Renal cortical epithelial cell (primary cell): ENCODE measurements at places on chromosomes 12 and 14.

DNA sequence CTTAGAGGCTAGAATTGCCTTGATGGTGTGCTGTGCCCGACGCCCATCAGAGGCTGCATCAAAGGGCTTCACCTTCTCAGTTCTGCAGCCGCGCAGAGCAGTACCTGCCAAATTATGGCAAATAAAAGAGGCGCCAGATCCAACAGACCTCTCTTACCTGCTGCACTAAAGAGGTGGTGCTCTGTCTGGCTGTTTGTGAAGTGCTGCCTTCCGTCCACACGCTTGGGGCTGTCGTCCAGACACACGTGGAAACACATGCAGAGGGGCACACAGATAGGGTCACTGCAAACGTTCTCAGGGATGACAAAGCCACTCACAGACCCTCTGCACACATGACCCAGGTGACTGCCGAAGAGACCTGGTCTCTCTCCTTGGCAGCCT, 617.5 kb downstream of the VRK1 start:
- no peak for DNase-seq

GRCh38 chr14:61565181-61565580, 130.1 kb upstream of the HIF1A start:
- DNase-seq, result no peak

DNA sequence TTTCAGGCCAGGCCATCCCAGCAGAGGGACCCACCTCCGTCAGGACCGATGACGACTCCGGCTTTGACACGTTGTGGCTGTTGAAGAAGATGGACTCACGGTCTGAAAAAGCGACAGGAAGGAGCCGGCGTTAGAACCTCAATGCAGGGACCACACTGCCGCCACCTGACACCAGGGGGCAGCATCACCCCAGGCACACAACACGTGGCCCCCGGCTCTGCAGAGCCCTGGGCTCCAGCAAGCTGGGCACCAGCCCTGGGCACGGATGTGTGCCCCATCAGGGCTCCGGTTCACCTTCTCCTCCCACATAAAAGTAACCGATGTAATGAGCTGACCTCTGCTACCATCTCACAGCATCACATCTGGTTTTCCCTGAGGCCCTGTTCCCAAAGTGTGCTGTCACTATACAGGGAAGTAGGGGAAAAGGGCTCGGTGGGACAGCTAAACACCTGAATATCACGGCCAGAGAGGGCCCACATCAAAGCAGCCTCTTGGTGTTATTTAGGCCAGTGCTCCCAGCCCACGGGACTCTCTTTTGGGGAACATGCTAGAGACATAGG, 29.0 kb downstream of the CHGA start:
- DNase-seq, result peak; percentile 25

DNA sequence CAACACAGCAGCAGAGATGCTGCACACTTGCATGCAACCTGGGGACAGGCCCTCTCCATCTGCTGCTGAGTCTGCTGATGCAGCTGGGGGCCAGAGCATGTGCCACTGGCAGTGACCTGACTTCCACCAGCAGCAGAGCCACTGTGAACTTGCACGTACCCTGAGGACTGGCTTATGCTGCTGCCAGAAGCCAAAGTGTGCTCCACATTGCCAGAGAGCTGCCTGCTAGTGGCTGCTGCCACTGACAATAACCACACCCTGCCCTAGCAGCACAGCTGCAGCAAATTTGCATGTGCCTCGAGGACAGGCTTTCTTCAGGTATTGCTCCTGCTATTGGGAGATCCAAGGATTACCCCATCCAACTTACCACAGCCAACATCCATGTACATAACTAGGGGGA, 4.5 kb upstream of the PRR4 start:
- no peak for DNase-seq

DNA sequence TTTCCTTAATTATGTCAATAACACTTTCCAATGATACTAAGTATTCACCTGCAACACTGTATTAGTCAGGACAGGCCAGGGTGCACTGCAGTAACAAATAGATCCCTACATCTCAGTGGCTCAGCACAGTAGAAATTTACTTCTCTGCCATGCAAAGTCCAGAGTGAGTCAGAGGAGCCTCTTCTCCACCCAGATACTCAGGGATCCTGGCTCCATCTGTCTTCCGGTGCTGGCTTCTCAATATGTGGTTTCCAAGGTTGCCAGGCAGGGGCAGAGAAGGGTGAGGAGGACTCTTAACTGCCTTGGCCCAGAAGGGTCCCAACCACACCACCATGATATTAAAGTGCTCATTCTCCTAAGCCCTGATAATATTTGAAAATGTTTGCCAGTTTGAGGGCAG, 47.8 kb downstream of the ADGRD1 start:
- DNase-seq, result no peak

DNA sequence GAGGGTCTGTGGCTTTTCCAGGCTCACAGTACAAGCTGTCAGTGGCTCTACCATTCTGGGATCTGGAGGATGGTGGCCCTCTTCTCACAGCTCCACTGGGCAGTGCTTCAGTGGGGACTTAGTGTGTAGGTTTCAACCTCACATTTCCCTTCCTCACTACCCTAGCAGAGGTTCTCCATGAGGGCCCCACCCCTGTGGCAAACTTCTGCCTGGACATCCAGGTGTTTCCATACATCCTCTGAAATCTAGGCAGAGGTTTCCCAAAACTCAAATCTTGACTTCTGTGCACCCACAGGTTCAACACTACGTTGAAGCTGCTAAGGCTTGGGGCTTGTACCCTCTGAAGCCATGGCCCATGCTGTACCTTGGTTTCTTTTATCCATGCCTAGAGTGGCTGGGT, 40.3 kb downstream of the KTN1 start:
- DNase-seq, result no peak

DNA sequence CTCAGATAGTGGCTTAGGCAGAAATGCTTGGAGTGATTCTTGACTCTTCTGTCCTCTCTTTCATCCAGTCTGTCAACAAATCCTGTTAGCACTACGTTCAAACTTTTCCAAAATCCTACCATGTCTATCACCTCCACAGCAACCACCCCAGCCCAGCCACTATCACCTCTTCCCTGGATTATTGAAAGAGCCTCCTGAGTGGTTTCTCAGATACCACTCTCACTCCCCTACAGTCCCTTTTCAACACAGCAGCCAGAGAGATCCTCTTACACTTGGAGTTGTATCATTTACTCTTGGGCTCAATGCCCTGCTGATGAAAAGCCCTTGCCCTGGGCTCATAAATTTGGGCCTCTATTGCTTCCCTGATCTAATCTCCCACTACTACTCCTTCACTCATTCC, 218.9 kb downstream of the EXOC5 start:
- DNase-seq, result no peak

DNA sequence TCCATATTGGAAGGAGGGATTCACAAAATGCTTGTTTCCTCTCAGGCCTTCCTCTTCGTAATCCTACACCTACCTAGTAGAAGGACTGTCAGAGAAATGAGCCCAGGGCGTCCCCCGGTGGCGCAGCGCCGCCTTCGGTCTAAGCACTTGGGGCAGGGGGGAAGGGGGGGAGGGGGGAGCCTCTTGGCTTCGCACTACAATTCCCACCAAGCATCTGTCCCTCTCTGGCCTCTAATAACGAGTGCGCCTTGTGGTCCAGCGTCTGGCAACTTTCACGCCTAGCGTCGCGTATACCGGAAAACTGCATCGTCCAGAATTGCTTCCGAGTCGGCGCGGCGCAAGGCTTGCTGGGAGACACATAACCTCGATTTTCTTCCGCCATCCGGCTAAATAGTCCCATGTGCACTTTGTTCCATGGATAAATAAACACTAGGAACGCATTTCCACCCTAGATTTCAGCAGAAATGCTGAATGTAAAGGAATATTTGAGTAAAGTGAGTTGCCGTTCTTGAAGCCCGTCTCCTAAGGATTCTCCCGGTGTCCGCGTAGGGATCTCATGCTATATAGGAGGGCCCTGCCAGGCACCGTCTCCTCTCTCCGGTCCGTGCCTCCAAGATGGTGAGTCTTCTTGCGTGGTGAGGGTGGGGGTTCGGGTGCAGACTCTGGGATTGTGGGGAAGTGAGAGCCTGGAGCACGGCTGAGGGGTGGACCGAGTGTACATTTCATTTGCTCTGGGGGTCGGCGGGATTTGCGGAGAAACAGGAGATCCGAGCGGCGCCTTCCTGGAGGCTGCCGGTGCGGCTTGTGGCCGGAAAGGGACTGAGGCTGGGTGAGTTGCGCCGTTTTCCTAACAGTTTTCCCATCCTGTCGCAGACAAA, at the start of gene RPS26:
Gene RPS26, plus strand, starts transcription at position 367 of the 878 bp plus-strand sequence. Its CDS starts 249 bp downstream, at position 616.
- peak; percentile 98 for DNase-seq

DNA sequence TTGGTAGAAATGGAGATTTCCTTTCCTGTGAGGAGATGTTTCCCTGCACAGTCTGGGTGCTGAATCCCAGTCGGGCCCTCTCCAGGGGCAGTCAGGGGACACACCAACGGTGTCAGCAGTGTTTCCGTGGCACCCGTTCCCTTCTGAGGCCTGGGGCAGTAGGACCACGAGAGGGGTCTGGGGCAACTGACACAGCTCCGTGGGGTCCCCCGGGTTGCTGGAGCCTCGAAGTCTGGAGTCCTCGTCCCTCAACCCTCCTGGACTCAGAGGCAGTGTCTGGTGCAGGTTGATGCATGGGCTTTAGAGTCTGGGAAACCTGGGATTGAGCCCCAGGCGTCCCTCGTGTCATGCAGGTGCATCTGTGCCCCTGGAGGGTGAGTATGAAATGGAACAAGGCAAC, 327.3 kb downstream of the ADGRD1 start:
- DNase-seq, result no peak

GRCh38 chr14:96039633-96040311, 610 bp downstream of the C14orf132 start:
- no peak for DNase-seq

GRCh38 chr12:106415134-106415533, 57.6 kb downstream of the POLR3B start:
- DNase-seq, result peak; percentile 71

DNA sequence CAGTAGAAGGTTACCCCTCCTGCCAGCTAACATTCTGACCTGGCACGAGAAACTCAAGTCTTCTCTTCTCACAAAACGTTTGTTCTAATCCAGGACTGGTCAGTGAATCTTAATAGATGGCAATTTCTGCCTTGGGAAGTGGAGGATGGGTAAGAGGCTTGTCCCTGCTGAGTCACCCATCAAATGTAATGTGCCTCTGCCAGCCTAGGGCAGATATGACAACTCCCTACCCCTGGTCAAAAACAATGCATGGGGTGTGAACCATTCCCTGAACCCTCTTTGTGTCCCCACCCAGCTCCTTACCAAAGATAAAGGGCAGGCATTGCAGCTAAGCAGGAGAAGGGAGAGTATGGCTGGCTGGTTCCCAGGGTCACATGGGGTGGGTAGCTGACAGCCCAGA, 1052.9 kb downstream of the GALC start:
- DNase-seq, result peak; percentile 62

- DNase-seq, result no peak
These were observed 49.2 kb downstream of the PSMA6 start for GRCh38 chr14:35341454-35341750.

DNA sequence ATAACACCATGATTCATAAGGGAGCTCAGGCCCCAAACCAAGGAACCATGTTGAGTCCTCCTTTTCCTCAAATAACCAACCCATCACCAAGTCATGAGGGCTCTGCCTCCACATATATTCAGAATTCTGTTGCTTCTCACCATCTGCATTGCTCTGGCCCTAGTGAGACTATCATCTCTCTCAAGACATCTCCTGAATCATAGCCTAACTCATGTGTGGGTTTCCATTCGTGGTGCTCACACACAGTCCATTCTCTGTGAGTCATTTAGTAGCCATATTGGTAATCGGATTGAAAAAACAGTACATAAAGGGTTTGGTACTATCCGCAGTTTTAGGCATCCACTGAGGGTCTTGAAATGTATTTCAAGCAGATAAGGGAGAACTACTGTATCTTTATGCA, 5.1 kb upstream of the SLC38A2 start:
- DNase-seq, result no peak

GRCh38 chr12:41724216-41724615, 420.5 kb downstream of the GXYLT1 start:
- DNase-seq, result peak; percentile 27

DNA sequence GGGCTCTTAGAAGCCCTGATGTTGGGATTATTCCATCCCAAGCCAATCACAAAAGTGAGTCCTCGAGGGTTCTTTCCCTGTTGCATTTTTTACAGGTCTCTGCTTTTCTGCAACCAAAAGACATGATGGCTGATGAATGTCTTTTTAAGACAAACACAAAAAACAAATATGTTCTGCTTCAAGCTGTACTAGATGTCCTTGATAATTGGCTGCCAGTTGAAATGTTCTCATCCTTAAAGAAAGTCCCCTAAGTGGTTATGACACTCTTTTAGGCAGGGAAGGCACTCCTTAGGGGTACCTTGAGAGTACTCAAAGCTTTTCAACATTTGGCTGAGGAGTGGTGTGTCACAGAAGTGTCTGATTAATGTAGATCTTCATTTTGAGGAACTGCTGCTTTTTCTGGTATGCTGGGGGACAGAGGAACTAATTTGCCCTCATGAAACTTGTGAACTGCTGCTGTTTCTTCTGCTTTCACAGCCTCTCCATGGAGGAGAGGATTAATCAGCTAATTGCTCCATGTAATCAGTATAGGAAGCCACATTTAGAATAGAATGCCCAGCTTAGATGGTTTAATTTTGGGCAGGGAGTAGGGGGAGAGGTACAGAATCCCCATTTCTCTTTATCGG, 22.8 kb upstream of the IGF1 start:
- no peak for DNase-seq

GRCh38 chr12:88958946-88959345, 378.7 kb upstream of the KITLG start:
- no peak for DNase-seq

DNA sequence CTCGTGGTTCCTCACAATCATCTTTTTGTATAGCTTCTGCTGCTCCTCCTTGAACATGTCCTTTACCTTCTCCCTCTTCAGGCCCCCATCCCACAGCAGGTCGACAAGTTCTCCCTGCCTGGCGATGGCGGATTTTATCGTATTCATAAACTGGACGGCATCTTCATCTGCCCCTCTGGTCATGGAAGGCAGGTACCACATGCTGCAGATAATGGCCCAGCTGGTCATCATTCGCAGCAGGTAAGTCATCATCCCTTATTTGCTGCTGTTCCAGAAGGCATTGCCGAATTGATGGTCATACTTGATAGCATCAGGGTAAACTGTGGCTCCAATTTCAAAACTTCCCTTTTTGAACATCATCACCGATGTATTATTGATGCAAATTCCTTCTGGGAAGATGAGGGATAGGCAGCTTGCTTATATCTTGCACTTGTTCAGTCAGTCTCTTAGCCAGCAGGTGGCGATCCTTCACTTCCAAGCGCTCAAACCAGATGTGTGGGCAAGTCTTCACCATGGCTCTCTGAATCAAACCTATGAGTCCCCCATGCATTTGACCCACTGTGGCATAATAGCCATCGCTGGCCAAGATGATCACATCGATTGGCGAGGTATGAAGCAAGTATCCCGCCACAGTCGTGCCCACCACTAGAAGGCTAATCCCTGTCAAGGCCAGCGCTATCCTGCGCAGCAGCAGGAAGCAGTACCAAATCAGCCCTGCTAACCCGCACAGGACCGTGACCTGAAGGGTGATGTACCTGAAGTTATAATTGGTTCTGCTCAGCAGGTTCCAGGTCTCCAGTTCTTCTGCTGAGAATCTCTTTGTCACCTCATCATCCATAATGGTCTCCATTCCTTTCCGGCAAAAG, 381.5 kb upstream of the STXBP6 start:
- no peak for DNase-seq

- DNase-seq, result no peak
These were observed 27.1 kb downstream of the CPNE8 start for GRCh38 chr12:38878333-38878705.
